ENCODE measurements at places on chromosomes 3 and 15.

GRCh38 chr3:184186184-184186901 is at the start of gene ABCF3:
ABCF3 (plus strand) TSS chr3:184186199; CDS start chr3:184186208, 9 bp downstream.
- DNase-seq = peak; percentile 60

DNA sequence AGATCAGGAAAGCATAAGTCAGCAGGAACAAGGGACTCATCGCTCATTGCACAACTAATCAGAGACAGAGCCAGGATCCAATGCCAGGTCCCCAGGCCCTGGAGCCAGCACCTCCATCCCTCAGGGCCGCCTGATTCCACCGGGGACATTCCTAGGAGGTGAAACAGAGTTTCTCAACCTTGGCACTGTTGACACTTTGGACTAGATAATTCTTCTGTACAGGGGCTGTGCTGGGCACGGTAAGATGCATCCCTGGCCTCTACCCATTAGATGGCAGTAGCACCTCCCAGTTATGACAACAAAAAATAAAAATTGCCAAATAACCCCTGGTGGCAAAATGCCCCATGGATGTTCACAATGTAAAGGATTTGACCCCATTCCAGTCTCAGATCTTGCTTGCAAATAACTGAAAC is 127.7 kb downstream of the MTHFS start:
- peak; percentile 51 for DNase-seq

GRCh38 chr3:63979093-63979885 is 44.0 kb downstream of the PSMD6 start:
- no peak for DNase-seq

- no peak for DNase-seq
Measured at GRCh38 chr3:86451749-86452148, 539.2 kb downstream of the VGLL3 start.

DNA sequence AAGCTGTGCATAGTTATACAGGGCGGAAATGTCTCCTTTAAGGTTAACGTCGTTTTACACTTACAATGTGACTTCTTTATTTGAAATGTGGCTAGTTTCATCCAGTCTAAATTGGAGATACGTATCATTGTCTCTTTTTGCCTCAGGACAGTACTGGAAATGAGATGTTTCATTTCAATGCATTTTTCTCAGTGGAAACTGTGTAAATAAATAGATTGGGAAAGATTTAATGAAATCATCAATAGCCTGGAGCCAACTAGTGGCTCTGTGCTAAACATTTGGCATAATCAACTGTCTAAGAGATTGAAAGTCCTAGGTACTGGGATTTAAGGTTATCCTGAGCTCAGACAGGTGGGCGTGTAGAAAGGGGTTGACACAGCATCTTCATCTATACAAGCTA is 691.5 kb upstream of the CCDC54 start:
- DNase-seq = no peak

GRCh38 chr15:81105545-81105944 is 28.5 kb upstream of the CFAP161 start:
- no peak for DNase-seq

DNA sequence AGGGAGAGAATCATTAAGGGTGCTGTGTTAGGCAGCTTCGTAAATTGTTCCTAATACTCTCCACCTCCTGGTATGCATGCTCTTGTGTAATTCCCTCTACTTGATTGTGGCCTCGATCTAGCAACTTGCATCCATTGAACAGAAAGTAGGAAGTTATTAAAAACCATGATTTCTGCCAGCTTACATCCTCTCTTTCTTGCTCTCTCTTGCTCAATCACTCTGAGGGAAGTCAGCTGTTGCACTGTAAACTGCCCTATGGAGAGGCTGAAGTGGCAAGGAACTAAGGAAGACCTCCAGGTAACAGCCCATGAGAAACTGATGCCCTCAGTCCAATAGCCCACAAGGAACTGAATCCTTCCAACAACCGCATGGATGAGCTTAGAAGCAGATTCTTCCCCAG is 92.6 kb downstream of the ERC2 start:
- peak; percentile 77 for DNase-seq

DNA sequence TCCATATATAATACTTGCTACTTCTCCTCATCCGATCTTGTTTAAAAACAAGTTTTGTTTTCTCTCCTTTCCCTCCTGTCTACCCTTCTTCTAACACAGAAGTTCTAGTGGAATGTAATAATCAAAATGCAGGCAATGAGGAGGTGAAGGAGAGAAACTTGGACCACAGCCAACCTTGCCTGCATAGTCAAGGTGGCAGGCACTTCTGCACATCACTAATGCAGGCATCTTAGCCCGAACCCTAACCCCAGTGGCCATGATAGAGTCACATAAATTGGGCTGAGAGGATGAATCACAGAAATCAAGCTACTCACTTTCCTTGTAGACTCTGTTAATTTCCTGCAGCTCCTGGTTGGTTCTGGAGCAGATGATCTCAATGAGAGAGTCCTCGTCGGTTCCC is 41.0 kb downstream of the ANXA2 start:
- DNase-seq = no peak

DNA sequence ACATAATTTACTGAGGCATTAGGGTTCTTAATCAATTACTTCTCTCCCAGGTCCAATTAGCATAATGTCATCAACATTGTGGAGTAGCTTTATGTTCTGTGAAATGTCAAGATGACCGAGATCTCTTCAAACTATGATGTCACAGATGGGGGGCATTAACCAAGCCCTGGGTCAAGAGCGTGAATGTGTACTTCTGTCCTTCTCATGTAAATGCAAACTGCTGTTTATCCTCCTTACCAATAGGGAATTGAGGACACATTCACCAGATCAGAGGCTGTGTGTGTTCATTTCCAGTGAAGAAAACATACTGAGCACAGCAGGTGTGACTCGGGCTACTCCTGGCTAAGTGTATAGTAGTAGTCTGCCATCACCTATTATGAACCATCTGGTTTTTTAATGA is 177.9 kb downstream of the MINAR1 start:
- no peak for DNase-seq

Data from AML-193 (cell line).